Stimulated activated CD4-positive, alpha-beta T cell treated with anti-CD3 and anti-CD28 coated beads, TNF-alpha, amount 100 ng/mL, for 4 hours (primary cell): ENCODE measurements at places on chromosomes 4 and X.

DNA sequence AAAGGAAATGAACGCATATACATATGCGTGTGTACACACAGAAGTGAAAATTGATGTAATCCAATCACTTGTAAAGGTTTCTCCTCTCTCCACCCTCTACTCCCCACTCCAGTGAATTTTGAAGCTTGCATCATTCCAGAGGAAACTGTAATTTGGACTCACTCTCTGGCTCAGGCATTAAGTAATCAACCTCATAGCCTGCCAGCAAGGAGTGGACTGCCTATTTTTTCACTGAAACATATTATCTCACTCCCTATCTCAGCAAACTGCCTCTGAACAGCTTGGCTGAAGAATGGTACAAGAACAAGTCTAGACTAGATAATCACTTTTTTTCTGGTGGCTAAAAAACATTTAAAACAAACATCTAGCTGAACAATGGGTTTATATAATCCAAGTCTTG lies 124.2 kb downstream of the C4orf51 start:
- DNase-seq, result no peak

- no peak for DNase-seq
Measured at GRCh38 chr4:40608628-40609027, 21.0 kb downstream of the RBM47 start.

GRCh38 chr4:53307819-53308780 lies 57.8 kb downstream of the SCFD2 start:
- DNase-seq, result no peak

- DNase-seq, result no peak
Measured at GRCh38 chr4:632926-633325, 7.6 kb downstream of the PDE6B start.

- no peak for DNase-seq
Measured at GRCh38 chr4:38606587-38606905, 57.5 kb upstream of the KLF3 start.

DNA sequence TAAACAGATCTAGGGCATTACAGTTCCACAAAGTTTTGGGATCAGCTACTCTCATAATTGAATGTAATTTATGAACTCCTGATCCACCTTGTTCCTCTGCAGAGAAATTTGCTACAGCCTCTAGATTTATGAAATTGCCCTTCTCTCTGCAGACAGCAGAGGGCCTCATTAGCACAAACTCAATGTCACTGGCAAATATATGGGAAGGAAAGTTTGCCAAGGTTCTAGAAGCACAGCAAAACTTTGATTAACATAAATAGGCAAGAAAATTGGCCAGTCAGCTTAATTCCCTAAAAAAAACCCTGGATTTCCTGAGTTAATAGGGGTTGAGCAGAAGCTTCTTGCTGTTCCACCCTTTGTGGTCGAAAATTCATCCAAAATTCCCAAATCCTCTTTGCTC lies 31.5 kb downstream of the PRPS1 start:
- no peak for DNase-seq

DNA sequence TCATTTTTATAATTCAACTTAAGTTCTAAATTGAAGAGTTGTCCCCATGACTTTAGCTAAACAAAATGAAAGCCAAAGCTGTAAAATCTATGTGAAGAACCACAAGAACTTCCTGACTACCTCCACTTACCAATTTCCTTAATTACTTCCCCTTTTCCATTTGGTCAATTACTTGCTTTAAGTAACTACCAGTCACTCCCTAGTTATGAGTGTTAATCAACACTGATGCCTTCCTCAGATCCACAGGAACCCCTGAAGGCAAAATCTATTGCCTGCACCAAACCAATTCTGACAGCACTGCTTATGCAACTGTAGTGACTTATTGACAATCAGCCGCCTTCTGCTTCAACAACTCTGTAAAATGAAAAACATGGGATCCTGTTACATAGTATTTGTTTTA lies 10.5 kb downstream of the RBMX start:
- no peak for DNase-seq

DNA sequence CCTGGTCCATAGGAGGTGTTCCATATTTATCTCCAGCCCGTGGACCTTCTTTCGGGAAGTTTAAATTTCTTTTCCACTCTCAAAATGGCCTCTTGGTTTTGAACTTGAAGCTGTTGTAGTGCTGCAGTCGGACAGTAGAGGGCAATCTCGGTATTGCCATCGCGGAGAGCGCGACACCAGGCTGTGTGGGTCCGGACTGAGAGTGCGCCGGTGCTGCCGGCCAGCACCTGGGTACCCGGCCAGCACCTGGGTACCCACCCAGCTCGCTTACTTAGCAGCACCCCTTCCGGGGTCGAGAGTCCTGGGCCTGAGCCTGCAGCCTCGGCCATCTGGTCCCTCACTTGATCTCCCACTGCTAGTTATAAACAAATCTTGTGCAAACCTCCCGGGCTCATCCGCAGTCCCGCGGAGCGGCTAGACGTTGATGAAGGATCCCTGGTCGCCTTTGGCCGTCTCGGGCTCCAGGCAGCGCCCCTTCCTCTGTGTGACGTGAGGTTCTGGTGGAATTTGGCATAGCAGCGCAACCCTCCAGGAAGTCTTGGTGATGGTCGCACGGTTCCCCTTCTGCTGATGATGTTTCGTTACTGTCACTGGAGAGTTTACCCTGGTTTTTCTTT lies 18.0 kb downstream of the FAM9A start:
- no peak for DNase-seq

- no peak for DNase-seq
Measured at GRCh38 chrX:115696939-115697338, 136.0 kb downstream of the PLS3 start.

DNA sequence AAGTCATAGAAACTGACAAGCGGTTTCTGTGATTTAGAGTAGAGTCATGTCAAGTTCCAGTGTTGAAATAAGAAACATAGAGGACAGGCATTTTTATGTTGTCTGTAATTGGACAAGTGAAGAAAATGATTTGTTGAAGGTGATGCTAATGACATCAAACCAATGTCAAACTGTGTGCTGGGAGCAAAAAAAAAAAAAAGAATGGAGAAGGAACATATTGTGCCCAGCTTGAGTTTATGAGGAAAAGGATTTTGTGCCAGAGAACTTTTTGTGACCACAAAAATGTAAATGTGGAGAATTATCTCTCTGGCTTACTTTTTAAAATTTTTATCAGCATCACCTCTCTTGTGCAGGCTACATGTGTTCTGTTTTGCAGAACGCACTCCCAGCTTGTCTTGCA lies 495.7 kb downstream of the RAPGEF2 start:
- no peak for DNase-seq

DNA sequence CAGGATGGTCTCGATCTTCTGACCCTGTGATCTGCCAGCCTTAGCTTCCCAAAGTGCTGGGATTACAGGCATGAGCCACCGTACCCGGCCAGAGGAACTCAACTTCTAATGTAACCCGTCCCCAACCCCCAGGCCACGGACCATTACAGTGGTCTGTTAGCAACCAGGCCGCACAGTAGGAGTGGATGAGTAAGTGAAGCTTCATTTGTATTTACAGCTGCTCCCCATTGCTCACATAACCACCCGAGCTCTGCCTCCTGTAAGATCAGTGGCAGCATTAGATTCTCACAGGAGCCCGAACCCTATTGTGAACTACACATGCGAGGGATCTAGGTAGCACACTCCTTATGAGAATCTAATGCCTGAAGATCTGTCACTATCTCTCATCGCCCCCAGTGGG lies 119.6 kb downstream of the SHROOM3 start:
- no peak for DNase-seq

- DNase-seq, result no peak
Measured at GRCh38 chrX:91331476-91331875, 103.2 kb upstream of the PABPC5 start.

DNA sequence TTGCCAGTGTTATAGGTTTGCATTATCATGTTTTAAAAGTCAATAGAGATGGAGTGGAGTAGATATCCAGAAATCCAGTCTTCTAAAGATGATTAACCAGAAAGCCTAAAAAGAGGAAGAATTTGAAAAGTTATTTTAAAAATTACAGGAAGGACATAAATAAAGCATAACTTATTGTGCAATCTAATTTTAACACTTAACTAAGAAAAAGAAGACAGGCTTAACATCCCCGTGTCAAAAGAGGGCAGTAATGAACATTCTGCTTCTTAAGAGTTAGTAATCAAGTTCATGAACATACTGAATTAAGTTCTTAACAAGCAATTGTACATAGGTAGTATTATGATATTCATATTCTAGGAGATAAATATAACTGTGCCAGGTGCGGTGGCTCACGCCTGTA lies 39.3 kb downstream of the ELF2 start:
- no peak for DNase-seq

DNA sequence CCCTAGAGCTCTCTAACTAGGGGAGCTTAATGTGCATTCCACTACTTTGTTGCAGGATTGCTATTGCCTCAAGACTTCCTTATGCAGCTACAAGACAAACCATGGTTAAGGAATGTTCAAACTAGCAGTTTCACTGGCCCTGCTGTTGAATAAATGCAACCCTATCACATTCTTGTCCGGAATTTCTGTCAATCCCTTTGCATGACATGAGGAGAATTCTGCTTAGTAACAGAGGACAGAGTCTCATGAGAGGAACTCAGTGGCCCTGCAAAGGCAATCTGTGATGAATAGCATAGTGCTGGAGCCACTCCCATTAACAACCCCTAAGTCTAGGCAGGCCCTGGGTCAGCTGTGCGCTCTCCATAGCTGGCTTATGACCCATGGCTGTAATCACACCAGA lies 30.7 kb upstream of the SGMS2 start:
- no peak for DNase-seq

GRCh38 chr4:6732441-6733357 lies 16.7 kb downstream of the BLOC1S4 start:
- no peak for DNase-seq

DNA sequence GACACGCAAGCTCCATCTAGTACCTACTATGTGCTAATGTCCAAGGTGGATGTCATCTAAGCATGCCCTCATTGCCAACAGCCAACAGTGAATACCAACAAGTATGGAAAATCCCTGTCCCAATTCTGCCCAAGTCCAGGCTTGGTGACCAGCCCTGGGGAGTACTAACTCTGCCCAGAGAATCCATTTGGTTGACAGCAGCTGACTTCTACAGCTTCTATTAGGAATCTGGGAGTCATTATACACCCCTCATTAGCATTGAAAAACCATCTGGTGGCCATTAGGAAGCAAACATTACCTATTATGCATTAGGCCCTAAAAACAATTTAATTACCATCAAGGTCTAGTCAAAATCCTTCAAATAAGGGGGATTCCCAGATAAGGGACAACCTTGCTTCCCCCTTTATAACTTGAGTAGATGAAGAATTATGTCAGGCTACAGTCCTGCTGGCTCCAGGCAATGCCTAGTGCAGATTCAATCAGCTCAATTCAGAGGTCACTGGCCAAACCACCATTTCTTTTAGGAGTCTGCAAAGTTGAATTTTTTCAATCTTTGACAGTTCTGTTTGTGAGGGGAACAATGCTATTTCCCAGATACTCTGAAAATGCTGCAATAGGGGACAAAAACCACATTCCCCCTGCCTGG lies 228.0 kb upstream of the LDB2 start:
- no peak for DNase-seq

DNA sequence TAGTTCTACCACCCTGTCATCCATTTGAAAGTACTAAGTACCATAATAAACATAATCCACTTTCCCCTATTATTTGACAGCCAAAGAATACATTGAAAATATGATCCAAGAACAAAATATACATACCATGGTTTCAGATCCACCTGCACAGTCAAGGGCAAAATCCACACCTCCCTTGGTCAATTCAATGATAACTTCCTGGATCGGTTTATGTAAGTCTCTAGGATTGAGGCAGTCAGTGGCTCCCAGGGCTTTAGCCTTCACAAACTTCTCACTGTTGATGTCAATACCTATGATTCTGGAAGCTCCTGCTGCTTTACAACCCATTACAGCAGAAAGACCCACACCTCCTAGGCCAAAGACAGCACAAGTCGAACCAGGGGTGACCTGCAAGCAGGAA lies 12.7 kb downstream of the ADH4 start:
- no peak for DNase-seq

DNA sequence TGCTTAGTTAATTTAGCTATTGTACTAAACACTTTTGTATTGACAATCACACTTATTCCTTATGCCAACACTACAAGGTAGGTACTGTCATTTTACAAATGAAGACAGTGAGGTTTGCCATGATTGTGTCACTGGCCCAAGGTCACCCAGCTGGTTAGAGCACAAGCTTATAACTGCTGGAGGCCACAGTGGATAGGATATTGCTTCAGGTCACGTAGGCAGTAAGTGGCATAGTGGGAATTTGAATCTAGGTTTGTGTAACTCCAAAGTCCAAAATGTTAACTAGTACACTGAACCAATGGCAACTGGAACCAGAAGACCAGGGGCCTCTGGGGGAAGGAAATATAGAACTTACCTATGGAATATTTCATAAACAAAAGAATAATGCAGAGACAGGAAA lies 21.1 kb upstream of the PITX2 start:
- no peak for DNase-seq

DNA sequence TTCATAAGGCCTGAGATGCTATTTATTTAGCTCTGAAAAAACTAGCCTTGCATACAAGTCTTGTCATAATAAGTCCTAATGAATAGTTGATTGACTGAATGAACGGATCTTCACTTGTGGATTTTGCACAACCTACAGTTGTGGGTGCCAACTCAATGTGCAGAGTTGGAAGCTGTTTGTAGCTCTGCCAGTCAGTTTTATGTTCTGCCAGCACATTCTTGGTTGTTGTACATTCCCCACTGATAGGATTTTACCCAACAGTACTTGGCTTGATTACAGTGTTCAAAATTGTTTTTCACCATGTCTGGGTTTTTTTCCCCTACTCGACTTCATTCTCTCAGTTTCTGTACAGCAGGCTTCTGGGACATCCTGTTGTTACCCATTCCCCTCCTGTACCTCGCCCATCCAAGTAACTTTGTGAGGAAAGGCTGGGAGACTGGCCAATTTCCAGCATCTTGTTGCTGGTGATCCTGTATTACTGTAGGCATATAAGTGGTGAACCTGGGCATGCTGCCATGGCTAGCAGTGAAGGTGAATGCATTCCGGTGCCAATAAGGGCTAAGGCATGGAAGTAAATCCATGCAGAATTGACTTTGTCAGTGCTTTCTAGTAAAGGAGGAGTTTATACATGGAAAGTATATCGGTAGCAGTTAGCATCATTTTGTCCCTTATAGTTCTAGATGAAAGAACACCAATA lies 22.8 kb downstream of the IL1RAPL1 start:
- no peak for DNase-seq

- no peak for DNase-seq
Measured at GRCh38 chrX:154032653-154033052, 13.0 kb upstream of the IRAK1 start.

- DNase-seq, result no peak
Measured at GRCh38 chr4:14877246-14878225, 124.7 kb upstream of the CPEB2 start.

DNA sequence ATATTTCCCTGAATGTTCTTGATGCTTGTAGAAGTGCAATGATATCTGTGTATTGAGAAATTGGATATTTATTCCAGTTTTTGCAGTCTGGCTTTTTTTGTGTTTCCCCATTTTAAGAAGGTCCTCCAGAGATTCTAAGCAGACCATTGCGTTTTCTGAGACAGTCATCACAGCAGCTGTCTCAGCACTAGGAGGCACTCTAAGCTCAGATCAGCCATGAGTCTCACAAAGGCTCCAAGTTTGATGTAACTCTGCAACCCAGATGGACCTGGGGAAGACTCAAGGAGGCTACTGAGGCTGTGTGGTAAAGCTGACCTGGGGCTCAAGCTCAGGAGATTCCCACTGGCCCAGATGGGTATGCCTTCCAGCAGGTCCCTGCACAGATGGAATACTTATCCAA lies 89.3 kb upstream of the CYLC1 start:
- DNase-seq, result no peak

- DNase-seq, result no peak
Measured at GRCh38 chr4:120918788-120919187, 3.7 kb downstream of the PRDM5 start.

- no peak for DNase-seq
Measured at GRCh38 chr4:76201276-76201675, 12.3 kb downstream of the SCARB2 start.
